NCI-H526 (cell line): ENCODE measurements at places on chromosomes 1 and 21.

- no peak for DNase-seq
Observed at GRCh38 chr1:226682871-226683814, 55.9 kb downstream of the ITPKB start.

GRCh38 chr21:41634211-41634694, 126.3 kb upstream of the TMPRSS2 start:
- no peak for DNase-seq

DNA sequence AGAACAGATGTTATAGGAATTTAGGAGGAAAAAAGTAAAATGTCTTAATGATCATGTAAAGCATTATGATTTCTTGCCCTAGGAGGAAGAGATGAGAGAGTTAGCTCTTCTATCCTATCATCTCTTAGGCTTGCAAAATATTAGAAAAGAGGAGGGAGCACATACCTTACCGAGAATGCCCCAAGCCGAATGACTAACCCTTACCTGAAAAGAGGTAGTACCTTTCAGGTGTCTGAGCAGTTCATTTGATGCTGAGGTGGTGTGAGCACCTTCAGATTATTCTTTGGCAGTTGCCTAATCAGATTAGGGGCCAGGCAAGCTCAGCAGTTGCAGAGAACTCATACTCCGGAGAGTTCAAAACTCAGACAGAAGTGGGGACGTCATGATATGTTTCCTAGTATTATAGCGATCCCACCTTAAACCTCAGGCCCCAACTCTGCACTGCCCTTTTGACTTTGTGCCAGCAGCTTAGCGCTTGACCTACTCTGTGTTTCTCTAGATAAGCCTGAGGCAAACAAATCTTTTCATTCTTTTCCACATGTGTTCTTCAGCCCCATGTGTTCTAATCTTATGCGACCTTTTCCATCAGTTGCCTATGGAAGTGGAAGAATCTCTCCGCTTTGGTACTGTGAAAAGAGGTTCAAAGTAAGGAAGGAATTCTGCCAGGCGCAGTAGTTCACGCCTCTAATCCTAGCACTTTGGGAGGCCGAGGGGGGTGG, 52.5 kb downstream of the ATP2B4 start:
- no peak for DNase-seq

- peak; percentile 83 for DNase-seq
Observed at GRCh38 chr21:42781150-42781970, 98.0 kb downstream of the WDR4 start.
